NCI-H526 (cell line): ENCODE measurements at places on chromosomes 16 and 17.

DNA sequence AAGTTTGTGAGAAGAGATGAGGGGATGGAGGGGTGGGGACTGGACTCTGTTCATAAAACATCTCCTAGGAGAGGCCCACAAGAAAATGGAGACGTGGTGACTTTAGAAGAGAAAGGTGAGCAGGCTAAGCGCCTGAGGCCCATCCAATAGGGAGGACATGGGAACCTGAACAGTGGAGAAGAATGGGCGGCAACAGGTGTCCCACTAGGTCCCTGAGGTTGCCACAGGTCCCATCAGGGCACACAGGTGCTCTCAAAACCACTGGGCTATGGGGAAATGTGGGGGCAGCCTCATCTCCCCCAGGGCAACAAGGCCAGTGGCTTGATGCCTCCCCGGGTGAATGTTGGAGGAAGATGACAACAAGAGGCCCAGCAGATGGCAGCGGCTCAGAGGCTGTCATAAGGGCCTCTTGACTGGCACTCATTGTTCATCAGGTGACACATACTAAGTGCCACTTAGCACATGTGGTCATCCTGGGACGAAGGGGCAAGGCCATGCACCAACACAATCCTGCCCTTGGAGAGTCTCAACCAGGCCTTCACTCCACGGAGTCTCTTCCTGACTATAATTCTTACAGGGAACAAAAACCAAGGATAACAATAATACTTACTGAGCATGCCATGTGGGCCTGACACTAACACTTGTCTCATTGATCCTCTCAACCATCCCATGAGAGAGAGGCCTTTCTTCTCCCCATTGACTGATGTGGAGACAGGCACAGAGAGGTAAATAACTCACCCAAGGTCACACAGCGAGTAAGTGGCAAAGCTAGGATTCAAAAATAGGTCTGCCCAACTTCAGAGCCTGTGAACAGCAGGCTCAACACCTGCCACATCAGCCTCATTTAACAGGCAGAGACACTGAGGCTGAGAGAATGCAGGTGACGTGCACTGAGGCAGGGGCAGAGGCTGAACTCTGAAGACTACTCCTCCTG is 38.0 kb downstream of the CUEDC1 start:
- DNase-seq = no peak

DNA sequence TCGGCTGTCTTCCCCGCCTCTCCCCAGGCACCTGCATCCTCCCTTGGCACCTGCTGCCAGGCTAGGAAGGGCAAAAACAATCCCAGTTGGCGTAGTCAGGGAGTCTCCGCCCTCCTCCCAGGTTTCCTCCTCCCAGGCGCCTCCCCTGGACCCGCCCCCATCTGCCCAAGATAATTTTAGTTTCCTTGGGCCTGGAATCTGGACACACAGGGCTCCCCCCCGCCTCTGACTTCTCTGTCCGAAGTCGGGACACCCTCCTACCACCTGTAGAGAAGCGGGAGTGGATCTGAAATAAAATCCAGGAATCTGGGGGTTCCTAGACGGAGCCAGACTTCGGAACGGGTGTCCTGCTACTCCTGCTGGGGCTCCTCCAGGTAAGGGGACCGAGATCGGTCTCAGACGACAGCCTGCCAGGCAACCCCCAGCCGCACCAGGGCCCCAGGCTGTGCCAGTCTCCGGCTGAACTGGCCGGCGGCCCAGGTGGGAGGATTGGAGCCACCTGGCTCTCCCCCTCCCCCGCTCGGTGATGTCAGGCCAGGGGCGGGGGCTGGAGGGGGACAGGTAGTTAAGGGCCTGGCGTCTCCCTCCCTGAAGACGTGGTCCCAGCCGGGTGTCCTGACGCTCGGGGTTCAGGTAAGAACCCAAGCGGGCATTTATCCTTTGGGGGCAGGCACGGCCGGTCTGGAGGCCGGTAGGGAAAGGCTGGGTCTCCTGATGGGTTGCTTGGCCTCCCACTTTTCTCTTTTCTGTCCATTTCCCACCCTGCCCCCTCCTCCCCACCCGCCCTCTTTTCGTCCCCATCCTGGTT is at the start of gene GRB7:
GRB7 (plus strand) TSS at position 179 of the 808 bp plus-strand sequence. CDS start 4,364 bp downstream, outside the sequence.
- DNase-seq = peak; percentile 78

GRCh38 chr17:47660064-47660492 is 10.4 kb downstream of the KPNB1 start:
- no peak for DNase-seq

GRCh38 chr17:7289256-7290032 is 5.0 kb downstream of the YBX2 start:
- DNase-seq = no peak

DNA sequence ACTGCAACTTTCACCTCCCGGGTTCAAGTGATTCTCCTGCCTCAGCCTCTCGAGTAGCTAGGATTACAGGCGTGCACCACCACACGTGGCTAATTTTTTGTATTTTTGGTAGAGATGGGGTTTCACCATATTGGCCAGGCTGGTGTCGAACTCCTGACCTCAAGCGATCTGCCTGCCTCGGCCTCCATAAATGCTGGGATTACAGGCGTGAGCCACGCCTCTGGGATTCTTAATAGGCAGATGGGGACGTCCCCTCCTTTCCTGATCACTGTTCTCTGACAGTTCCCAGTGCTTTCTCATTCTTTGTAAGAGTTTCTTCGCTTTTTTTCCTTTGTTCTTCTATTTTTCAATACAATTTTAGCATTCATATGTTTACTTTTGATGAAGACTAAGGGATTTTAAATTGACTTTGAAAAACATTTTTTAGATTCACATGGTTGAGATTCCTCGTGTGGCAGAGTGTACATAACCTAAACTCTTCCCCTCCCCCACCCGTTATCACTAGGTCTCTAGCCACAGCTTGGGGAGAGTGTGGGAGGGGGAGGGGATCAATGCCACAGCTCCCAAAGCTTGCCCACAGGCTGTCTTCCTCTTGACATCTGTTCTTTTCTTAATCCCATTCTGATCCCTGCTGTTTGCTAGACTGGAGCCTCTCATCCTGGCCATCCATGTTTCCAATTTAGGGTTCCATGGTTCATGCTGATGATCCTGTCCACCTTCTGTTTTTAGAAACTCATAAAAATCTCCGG is 11.0 kb downstream of the ADORA2B start:
- no peak for DNase-seq

DNA sequence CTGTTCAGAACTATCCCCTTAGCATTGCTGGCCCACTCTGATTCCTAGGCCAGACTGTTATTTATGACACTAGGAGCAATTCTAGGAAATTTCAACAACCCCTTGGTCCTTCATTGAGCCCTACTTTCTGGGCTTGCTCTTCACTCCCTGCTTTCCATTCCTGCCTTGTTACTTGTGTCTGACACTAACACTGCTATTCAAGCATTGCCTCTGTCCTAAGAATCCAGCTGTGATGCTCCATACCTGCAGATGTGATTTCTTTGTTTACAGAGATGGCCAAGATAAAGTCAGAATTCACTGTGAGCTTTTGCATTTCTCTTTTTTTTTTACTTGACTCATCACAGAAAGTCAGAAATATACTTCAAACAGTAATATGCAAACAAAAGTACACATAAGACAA is 377.2 kb upstream of the GOT2 start:
- no peak for DNase-seq

DNA sequence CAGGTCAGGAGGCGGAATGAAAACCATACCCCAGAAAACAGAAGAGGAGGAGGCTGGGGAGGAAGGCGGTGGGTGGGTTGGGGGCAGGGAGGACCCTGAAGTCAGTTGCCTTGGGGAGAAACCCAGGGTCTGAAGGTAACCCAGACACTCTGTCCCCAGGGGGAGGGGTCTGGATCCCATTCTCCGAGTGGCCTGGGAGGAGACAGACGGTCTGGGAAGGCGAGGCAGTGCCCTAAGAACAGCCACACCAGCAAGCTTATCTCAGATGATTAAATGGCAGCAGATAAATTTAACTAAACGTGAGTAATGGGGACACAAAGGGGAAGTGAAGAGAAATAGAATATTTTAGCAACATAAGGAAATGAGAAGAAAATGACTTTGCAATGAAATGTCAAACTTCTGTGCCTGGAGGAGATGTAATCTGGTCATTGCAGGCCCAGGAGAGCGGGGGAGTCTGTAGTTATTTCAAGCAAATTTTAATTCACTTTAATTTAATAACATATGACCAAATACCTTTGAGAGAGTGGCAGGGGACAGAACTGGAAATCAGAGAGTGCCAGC is 21.4 kb upstream of the ZFP90 start:
- no peak for DNase-seq

- no peak for DNase-seq
Observed at GRCh38 chr16:86027373-86028126, 128.6 kb downstream of the IRF8 start.

- no peak for DNase-seq
Observed at GRCh38 chr17:45702666-45703266, 81.4 kb upstream of the CRHR1 start.

DNA sequence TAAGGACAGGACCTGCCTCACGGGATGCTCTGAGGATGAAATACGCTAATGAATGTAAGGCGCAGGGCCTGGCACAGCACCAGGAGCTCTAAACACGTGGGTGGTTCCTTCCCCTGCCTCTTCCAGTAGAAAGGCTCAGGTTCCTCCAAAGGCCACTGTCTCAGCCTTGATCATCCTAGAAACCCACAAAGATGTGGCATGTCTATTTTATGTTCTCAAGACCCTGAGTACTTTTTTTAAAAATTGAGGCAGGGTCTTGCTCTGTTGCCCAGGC is 17.0 kb upstream of the MEAK7 start:
- no peak for DNase-seq

DNA sequence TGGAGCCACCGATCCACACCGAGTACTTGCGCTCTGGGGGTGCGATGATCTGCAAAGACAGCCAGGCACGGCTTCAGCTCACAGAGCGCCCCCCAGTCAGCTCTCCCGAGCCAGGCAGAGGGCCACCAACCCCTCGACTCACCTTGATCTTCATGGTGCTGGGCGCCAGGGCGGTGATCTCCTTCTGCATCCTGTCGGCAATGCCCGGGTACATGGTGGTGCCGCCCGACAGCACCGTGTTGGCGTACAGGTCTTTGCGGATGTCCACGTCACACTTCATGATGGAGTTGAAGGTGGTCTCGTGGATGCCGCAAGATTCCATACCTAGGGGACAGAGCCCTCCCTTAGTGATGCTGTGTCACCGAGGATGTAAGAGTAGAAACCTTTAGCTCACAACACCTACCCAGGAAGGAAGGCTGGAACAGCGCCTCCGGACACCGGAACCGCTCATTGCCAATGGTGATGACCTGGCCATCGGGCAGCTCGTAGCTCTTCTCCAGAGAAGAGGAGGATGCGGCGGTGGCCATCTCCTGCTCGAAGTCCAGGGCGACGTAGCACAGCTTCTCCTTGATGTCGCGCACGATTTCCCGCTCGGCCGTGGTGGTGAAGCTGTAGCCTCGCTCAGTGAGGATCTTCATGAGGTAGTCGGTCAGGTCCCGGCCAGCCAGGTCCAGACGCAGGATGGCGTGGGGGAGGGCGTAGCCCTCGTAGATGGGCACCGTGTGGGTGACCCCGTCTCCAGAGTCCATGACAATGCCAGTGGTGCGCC is 1.6 kb downstream of the ACTG1 start:
- DNase-seq = no peak

- DNase-seq = no peak
Observed at GRCh38 chr16:49743203-49743464, 112.8 kb downstream of the ZNF423 start.

DNA sequence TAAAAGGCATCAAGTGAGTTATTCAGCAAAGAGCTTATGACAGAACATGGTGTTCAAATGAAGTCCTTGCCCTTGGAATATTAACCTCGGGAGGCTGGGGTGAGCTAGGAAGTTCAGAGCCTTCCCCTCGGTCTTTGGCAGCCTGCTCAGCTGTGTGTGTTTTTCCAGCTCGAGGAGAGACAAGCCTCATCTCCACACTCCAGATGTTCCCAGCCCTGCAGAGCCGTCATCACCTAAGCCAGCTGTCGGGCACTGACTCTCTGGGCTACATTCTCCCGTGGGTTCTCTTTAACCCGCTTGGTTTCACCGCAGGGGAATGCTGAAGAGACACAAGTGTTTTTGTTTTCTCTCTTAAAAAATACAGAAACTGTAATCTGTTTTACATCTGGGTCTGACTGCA is 47.1 kb downstream of the IRX3 start:
- no peak for DNase-seq

- DNase-seq = no peak
Observed at GRCh38 chr16:31421587-31421986, 6.6 kb downstream of the COX6A2 start.

DNA sequence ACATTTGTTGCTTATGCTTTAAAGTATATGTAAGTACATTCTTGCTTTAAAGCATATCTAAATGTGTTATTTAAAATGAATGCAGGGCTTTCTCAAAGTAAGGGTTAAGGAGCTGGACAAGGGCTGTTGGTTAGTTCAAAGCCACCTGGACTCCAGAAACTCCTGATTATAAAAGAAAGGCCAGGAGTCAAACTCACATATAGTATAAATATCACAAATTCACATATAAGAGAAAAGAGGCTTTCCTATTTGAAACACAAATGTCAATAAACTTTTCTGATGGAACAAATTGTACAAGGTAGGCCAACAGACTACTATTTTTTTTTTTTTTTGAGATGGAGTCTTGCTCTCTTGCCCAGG is 84.5 kb upstream of the CORO6 start:
- no peak for DNase-seq

DNA sequence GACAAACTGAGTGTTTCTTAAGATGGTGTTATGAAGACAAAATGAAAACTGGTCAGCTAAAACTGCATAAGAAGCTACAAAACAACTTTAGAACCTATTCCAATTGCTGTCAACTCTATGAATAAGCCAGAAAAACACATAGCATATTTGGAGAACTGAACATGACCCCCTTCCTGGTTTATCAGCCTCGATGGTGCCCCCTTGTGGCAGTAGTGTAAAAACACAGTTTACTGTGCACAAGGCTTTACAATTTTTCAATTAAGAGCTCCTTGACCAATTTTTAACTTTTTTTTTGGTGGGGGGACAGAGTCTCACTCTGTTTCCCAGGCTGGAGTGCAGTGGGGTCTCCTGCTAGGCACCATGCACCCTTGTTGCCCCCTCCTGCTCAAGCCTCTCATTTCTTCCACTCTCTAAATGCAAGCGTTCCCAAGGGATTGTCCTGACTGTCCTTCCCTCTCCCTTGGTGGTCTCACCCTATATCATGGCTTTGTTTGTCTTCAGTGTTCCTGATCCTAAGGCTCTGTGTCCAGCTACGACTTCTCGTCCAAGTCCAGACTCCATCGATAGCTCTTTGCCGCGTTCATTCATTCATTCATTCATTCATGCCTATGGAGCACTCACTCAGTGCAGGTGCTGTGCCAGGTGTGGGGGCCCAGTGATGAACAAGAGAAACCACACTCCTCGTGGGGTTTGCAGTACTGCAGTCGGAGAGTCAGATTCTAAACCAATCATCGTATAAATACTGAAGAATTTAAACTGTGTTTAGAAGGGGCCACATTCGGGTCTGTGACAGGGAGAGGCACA is 7.5 kb downstream of the EIF1 start:
- DNase-seq = peak; percentile 81

- DNase-seq = peak; percentile 26
Observed at GRCh38 chr16:28321700-28322411, 29.5 kb downstream of the SBK1 start.

DNA sequence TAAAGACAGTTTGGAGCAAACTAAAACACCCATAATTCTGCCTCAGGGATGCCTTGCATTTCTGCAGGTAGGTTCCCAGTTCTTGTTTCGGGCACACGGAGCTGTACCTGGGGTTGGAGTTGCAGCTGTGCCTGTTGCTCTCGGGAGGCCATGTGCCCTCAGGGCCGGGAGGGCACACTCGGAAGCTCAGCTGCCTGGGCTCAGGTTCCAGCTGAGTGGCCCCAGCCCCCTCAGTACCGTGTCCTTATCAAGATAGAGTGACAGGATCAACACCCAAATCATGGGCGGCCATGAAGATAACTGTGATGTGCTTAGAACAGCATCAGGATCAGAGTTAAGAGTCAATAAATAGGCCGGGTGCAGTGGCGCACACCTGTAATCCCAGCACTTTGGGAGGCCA is 107.9 kb downstream of the SNX29 start:
- no peak for DNase-seq

GRCh38 chr16:46973996-46974324 is 486 bp upstream of the DNAJA2 start:
- no peak for DNase-seq
